ENCODE measurements at places on chromosomes 6 and 20.

DNA sequence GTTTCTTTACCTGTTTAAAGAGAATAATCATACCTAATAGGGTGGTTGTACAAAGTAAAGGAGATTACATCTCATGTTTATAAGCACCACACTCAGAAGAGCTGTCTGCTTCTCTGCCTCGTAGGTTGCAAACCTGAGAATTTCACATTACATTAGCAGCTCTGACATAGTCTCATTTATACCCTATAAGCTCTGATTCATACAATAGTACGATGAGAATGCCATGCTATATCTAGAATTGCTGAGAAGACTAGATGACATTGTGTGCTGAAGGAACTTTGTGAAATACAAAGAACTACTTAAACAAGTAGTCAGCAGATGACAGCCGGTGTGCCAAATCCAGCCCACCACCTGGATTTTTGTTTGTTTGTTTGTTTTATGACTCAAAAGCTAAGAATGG is 121.2 kb downstream of the ADAT2 start:
- no peak for DNase-seq

DNA sequence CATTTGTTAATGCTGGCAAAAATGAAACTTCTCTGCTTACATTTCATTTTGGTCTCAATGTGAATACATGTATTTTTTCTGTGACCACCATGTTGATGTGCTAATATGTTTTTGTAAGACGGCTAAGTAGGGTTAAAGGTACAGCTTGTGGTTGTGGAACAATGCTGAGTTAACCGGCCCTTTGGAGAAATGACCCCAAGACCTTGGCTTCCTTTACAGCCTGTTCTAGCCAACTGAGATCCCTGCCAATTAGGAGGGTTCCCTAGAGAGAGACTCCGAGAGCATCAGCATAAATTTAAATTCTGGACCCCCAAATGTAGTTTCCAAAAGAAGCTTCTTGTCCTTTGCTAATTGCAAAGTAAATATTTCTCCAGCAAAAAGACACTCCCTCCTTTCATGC is 44.4 kb downstream of the RSPO3 start:
- DNase-seq, result no peak

- DNase-seq, result no peak
Measured at GRCh38 chr6:36840432-36841403, 1.5 kb upstream of the CPNE5 start.

- DNase-seq, result no peak
Measured at GRCh38 chr6:22067122-22067521, 229.7 kb downstream of the PRL start.

- no peak for DNase-seq
Measured at GRCh38 chr6:55456016-55456415, 123.0 kb downstream of the HMGCLL1 start.

- no peak for DNase-seq
Measured at GRCh38 chr6:116136933-116137340, 11.0 kb upstream of the COL10A1 start.

DNA sequence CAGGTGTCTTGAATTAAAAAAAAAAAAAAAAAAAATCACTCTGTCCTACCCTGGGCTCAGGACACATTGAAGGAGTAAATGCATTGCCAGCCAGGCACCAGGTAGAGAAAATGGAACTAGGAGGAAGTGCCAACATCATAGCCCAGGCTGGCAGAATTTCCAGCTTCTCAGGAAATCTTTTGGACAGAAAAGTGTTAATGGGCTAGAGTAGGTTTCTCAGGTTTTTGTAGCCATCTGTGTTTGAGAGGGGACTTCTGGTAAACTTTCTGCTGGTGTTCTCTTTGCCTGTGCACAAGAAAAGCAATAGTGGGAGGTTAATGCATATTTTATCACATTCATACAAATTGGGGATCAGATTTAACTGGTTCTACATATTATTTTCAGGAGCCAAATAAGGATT is 678.3 kb upstream of the NRSN1 start:
- DNase-seq, result no peak

DNA sequence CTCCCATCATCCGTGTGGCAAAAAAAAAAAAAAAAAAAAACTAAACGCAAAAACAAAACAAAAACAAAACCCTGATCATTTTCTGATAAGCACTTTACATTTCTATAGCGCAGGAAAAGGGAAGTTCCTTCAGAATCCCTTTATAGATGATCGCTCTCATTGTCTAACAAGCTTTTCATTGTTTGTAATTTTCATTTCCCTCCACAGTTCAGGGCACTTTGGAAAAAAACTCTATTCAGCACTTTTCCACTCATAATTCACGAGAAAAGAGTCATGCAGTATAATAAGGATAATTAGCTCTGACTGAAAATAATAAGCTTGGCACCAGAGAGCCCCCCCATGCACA is 89.4 kb upstream of the ATXN1 start:
- DNase-seq, result no peak

DNA sequence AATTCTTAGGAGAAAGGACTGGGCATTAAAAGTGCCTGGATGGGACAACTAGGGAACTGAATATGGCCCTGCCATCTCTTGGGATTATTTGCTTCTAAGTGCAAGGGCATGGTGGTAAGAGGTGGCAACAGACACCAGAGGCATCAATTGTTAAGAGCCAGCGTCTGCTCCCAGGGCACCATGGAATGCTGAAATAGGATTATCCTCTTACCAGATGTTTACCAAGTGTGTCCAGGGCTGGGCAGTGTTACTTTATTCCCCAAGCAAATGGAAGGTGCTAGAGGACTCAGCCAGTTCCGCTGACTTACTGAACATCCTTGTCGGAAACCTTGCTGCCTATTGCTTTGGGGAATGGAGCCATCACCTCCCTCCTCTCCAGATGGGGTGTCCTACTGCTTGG is 273.6 kb upstream of the SUPT3H start:
- DNase-seq, result no peak

- DNase-seq, result no peak
Measured at GRCh38 chr6:154888421-154889295, 106.5 kb upstream of the TIAM2 start.

Data from stimulated activated CD8-positive, alpha-beta memory T cell treated with anti-CD3 and anti-CD28 coated beads, Interleukin-4, amount 100 ng/mL, for 1 hour (primary cell).